CD4-positive, alpha-beta T cell treated with Interleukin-17A for 1 hour (primary cell): ENCODE measurements at places on chromosomes 2 and 18.

- DNase-seq: peak; percentile 83
These were observed 2.5 kb upstream of the CNDP2 start for GRCh38 chr18:74493689-74494088.

GRCh38 chr2:181165199-181165868 is 184.9 kb downstream of the UBE2E3 start:
- DNase-seq: peak; percentile 73

DNA sequence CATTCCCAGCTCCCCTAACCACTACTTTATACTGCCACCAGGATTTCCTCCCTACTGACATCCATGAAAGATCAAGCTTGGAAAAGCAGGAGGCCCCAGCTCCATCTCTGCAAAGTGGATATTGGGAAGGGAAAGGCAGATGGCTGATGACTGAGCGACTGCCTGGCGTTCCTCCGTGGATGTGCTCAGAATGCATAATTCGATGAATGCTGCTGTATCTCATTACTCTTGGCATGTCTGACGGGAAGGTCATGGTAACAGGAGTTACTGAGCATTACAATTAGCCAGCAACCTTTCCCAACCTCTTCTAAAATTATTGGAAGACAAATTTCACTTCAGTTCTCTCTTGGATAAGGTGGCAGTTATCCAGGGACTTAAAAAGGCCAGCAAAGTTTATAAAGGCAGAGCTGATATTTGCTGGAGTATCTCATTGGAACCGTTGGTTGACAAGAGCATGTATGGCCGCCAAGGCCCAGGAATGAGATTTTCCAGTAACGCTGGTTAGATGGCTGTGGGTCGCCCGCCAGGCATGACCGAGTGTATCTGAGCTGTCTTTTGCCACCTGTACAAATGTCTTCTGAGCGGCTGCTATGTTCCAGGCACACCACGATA is 34.5 kb downstream of the KCNE4 start:
- no peak for DNase-seq

DNA sequence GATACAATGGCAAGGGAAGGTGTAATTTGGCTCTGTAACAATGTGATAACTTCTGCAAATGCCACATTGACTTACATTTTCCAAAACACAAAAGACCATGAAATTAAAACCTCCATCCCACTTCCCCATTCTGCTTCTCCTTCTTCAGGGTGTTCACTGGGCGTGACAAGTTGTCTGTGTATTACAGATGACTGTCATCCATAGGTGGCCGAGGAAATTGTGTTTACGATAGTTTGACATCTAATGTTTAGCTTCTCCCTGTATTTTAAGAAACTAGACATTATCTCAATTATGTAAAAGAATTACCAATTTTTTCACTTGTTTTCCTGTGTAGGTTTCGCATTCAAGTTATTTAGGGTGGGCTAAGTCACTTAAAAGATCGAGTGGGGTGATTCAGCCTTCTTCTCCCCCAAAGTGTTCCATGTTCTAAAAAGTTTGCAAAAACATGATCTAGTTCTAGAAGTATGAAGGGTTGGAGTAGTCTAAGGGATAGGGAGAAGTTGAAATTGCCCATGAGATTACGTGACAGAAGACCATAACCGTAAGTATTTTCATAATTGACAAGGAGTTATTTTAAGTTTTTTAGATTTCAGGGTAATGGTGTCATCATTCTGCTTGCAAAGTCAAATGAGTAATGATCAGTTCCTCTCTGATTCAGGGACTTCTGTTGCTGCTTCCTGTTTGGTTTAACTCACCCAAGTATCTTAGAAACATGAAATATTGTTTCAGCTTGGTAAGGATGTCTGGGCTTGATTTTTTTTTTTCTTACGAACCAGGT is 25.2 kb upstream of the CYTIP start:
- DNase-seq: peak; percentile 84

DNA sequence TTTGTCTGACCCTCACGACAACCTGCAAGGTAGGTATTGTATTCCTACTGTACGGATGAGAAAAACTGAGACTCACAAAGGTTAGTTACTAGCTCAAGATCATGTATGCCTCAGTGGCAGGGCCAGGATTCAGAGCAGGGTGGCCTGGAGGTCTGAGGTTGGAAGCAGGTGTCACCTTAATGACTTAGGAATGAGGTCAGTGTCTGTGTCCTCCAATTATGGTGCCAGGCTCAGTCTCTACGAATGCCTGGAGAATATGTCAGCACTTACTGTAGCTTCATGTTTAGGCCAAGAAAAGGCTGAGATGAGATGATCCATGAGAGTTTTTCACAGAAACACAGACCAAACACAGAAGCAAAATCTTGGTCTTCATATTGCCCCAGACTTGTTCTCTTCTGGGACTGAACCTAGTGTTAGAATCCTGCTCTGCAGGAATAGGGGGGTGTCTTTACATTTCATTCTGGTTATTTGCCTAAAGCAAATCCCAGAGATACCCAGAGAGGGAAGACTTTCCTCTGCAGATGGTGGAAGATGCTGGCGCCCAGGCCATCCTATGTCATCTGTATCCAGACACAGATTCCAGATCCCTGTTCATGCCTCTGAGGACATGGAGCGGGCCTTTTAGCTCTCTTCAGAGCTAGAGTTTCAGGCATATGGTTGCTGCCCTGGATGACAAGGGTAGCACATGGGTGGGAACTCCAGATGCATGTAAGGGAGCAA is 16.3 kb upstream of the RAB10 start:
- no peak for DNase-seq

DNA sequence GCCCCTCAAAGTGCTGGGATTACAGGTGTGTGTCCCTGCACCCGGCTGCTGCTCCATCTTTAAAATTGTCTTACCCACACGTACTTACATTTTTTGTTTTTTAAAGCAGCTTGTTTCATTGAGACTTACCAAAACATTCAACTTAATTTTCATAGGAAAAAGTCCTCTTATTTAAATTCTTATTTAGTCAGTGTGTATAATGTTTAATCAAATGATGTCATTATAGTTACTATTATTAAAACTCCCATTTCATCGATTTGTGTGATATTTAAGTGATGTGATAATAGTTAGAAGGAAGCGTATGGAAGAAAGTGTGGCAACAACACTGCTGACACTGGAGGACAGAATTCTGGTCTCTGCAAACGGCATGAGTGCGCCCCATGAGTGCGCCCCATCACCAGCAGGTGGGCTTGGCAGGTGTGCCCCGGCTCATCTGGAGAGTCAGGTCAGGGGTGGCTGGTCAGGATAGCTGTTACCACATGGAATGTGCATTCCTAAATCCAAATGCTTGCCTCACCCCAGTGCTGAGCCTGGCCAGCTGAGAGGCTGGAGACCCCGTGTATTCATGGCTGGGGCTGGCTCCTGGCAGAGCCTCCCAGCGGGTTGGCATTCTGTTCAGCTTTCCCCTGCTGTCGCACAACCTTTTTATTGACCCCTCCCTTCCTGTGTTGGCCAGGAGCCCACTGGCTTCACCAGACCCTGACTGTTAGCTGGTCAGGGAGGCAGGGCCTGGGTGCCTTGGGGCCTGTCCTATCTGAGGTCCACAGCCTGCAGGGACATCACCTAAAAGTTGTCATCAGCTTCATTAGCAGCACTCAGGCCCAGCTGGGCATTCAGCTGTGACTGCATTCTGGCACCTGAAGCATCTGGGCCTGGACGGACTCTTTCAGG is 79.7 kb downstream of the AGAP1 start:
- DNase-seq: no peak

- no peak for DNase-seq
These were observed 556.3 kb downstream of the ARHGAP15 start for GRCh38 chr2:143685421-143686078.

GRCh38 chr2:37623971-37624900 is 47.2 kb downstream of the CDC42EP3 start:
- DNase-seq: peak; percentile 60

DNA sequence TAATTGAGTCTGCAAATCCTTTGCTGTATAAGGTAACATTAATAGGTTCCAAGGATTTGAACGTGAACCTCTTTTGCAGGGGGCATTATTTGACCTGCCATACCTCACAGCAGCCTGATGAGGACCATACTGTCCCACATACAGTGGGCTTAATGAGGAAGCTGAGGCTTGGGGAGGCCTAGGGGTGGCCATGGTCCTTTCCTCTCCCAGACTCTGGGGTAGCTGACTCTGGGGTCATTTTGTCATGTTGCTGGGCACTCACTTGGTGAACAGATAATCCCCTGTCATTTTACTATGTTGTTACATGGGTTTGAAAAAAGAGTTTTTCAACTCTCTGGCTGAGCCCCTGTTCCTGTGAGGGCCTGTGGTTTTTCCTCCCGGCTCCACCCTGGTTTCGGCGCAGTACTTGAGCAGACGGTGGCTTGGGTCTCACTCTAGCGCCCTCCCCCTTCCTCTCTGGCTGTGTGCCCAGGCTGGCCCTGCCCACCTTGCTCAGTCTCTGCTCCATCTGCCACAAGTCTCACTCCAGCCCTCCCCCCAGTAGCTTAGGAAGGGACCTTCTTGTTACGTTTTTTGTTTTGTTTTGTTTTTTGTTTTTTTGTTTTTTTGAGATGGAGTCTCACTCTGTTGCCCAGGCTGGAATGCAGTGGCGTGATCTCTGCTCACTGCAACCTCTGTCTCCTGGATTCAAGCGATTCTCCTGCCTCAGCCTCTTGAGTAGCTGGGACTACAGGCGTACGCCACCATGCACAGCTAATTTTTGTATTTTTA is 21.0 kb downstream of the INPP4A start:
- DNase-seq: peak; percentile 88

DNA sequence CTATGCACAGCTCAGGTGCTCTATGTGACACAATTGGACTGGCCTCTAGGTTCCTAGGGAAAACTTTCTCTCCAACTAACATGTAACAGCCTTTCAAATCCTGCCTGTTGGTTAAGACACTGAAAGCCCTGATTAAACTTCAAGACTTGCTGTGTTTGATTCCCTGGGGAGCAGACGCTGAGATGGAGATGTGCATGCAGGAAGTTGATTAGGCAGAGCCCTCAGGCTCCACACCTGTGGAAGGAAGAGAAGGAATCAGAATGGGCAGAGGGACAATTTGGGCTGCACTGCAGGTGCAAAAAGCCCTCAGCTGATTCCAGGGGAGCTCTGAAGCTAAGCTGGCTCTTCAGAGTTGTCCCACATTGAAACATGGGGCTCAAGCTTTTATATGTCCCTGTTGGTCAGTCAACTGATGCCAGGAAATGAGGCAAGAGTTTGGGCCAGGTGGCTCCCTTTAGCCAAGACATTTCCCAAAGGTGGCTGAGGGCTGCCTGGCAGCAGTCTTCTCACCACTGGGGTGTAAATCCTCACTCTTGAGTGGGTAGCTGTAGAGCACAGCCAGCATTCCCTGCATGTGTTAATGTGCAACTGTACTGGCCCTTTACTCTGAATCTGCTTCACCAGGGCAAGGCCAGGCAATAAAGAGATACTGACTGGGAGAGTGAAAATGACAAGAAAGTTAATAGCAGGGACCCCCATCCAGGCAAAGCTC is 199.5 kb upstream of the DDX18 start:
- DNase-seq: no peak

DNA sequence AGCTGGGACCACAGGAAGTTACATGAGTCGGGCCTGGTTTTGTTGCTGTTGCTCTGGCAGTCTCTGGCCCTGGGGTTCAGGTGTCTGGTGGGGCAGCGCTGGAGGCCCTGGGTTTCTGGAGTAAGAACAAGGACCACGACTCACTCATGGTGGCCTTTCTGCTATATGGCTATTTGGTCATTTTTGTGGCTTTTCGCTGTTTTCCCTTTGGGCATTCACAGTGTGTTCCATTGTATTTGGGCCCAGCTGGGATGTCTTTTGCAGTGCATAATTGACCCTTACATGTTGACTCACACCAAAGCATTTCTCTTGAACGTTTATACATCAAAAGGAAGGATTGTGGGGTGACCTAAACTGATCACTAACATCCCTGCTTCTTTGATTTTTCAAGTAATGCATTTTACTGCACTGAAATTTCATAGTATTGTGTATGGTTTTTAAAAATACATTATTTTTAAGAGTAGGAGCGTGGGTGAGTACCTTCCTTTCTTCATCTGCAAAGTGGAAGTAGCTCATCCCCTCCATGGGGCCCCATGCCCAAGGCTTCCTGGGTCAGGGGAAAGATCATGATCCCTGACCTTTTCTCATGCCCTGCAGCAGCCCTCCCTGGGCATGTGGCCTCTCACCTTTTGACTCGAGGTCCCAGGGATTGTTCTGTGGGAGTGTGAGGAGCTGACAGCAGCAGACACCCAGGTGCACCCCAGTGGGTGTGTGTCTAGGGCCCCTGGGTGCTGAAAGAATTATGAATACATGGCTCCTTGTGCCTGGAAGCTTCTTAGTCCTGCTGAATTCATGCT is 225.5 kb downstream of the AGAP1 start:
- no peak for DNase-seq

GRCh38 chr2:98546186-98546585 is 62.1 kb downstream of the COA5 start:
- no peak for DNase-seq

GRCh38 chr2:71630454-71631328 is 177.3 kb downstream of the DYSF start:
- no peak for DNase-seq

DNA sequence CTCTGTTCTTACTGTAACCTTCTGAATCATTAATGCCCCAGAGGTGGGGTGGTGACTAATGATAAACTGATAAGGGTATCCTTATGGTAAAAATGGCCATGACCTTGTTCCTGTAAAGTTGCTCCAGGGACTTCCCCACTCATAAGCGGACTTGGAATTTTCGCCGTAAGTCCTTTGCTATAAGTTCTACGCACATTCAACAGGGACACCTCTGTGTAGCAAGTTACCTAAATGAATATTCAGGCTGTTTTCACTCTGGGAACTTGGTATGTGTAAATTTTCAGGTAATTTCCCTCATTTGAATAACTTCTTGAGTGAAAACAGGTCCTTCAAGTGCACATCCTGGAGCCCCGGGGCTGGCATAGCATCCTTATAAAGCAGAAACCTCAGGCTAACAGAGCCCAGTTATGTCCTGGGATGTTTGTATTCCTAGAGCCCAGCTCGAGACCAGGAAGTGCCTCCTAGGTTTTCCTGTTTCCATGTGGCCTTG is 9.4 kb upstream of the AGFG1 start:
- no peak for DNase-seq

- no peak for DNase-seq
These were observed 31.9 kb downstream of the CIB4 start for GRCh38 chr2:26609205-26609631.

DNA sequence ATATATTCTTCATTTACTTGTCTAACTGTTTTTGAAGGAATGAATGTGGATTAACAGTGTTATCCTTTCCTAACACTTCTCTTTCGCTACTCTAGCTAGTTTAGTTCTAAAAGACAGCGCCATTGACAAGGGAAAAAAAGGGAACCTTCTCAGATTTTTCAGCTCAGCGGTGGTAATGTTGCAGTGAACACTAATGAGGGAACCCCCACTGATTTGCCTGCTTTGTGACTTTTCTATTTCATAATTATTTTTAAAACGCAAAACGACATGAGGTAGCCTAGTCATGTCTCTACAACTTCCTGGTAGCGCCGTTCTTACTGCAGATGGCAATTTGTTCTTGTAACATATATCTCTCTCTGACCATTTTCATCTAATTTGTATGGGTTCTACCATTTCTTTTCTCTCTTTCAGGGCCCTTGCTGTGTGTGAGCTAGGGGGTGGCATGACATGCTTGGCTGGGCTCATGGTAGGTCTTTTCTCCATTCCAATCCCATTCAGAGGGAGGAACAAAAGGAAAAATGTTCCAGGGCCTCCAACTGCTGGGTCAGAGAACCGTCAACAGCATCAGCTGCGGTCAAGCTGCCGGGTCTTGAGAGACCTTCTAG is 235.5 kb upstream of the SIX3 start:
- DNase-seq: no peak

- DNase-seq: peak; percentile 14
These were observed 558 bp downstream of the FBXO41 start for GRCh38 chr2:73283545-73284295.

GRCh38 chr2:126803434-126803775 is 95.3 kb upstream of the TEX51 start:
- DNase-seq: no peak

- no peak for DNase-seq
These were observed 206.1 kb downstream of the SH3BP4 start for GRCh38 chr2:235157746-235158482.
